ENCODE measurements at places on chromosomes 13 and 19.

- peak; percentile 47 for DNase-seq
Measured at GRCh38 chr19:49555600-49556411, 24.6 kb downstream of the NOSIP start.

- DNase-seq: no peak
Measured at GRCh38 chr13:72205773-72206172, 338.8 kb upstream of the DACH1 start.

DNA sequence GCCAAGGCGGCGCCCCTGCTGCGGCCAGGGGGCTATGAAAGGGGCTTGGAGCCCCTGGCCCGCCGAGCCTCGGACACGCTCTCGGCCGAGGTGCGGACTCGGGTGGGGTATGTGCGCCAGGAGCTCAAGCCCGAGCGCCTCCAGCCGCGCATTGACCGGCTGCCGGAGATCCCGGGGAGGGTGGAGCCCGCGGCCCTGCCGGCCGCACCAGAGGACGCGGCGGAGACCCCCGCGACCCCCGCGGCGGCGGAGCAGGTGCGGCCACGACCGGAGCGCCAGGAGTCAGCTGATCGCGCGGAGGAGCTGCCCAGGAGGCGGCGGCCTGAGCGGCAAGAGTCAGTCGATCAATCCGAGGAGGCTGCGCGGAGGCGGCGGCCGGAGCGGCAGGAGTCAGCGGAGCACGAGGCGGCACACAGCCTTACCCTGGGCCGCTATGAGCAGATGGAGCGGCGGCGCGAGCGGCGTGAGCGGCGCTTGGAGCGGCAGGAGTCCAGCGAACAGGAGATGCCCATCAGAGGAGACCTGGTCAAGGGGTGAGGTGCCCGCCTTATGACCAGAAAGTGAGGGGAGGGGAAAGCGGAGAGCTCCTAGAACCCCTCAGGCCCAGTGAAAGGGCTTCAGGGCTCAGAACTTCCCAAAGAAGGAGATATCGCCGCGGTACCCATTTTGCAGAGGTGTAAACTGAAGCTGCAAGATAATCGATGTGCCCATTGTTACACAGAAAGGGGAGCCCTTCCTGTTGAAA lies 8.8 kb upstream of the SHKBP1 start:
- DNase-seq: no peak

DNA sequence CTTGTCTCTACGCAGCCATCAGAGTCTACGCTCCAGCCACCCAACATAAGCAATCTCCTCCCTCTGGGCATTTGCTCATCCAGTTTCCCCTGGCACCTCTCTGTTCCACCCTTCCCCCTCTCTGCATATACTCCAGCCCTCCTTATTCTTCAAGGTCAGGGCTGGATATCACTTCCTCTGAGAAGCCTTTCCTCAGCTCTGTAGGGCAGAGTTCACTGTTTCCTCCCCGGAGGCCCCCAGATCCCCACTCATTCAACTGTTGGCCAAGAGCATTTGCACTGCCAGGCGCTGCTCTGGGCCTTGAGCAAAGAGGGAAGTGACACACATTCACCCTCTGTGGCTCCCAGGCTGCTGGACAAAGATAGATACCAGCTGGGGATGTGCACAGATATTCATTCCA lies 3.3 kb downstream of the FCGRT start:
- DNase-seq: no peak

- no peak for DNase-seq
Measured at GRCh38 chr19:19207637-19208572, 3.9 kb upstream of the NCAN start.

DNA sequence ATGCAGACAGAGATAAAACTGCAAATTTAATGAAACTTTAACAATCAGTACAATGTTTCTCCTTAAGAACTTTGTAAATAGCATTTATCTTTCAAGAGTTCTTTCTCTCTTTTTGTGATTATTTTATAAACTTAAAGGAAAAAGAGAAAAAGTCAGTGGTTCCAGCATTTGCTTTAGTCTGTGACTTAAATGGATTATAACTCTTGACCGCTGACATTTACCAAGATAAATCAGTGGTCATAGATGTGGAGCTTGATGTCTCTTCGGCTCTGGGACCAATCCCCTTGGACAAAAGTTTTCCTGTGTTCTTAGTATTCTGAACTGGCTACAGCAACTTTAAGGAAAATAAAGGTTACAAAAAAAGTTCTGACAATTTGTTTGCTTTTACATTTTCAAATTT lies 162.6 kb downstream of the TM9SF2 start:
- DNase-seq: no peak

DNA sequence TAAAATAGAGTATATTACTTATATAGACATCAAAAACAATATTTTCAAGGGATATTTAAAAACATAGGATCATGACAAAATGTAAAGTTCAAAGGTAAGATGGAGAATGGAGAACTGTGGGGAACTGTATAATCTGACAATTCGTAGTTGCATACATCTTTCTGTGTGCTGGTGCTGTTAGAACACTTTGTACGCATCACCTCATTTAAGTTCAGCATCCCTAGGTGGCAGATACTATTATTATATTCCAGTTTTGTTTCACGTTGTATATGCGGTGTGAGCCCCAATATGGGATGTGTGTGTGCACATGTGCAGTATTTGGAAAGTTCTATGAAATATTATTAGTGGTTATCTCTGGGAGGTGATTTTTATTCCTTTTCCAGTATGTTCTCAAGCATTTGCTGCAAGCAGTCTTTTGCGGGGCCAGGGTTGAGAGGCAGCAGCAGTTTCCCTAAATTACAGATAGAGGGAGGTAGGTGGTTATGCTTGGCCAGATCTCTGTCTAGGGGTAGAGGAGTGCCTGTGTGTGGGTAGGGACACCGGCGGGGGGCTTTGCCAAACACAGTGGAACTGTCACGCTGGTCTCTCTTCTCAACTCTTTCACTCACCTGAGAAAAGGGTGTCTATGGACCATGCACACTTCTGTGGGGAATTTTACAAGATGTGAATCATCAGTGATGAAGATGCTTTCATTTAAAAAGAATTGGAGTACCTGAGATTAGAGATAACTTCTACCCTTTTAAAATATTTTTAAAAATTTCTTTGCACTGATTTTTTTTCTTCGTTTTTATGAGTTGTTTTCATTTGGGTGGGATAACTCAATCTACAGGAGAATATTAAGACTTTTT lies 55.6 kb upstream of the ALOX5AP start:
- DNase-seq: no peak

- no peak for DNase-seq
Measured at GRCh38 chr19:41705393-41706174, 2.8 kb upstream of the CEACAM5 start.

DNA sequence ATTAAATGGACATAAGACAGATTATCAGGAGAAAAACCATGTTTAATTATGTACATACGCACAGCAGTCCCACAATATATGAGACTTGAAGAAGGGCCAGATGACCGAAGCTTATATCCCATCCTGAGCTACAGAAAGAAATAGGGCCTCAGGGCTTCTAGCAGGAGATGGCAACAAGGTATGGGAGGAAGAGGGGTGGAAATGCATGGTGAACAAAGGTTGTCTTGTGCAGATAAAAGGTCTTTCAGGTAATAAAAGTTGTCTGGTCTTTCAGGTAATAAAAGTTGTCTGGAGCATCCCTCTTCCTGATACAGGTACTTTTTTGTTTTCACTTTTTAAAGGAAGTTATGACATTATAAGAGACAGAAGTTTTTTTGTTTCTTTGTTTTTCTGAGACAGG lies 15.4 kb upstream of the GTF3A start:
- DNase-seq: no peak

- no peak for DNase-seq
Measured at GRCh38 chr13:23365652-23366051, 67.8 kb downstream of the SACS start.

- no peak for DNase-seq
Measured at GRCh38 chr19:49805822-49806619, 7.1 kb downstream of the FUZ start.

GRCh38 chr13:80962855-80963254 lies 621.9 kb upstream of the SPRY2 start:
- DNase-seq: no peak

DNA sequence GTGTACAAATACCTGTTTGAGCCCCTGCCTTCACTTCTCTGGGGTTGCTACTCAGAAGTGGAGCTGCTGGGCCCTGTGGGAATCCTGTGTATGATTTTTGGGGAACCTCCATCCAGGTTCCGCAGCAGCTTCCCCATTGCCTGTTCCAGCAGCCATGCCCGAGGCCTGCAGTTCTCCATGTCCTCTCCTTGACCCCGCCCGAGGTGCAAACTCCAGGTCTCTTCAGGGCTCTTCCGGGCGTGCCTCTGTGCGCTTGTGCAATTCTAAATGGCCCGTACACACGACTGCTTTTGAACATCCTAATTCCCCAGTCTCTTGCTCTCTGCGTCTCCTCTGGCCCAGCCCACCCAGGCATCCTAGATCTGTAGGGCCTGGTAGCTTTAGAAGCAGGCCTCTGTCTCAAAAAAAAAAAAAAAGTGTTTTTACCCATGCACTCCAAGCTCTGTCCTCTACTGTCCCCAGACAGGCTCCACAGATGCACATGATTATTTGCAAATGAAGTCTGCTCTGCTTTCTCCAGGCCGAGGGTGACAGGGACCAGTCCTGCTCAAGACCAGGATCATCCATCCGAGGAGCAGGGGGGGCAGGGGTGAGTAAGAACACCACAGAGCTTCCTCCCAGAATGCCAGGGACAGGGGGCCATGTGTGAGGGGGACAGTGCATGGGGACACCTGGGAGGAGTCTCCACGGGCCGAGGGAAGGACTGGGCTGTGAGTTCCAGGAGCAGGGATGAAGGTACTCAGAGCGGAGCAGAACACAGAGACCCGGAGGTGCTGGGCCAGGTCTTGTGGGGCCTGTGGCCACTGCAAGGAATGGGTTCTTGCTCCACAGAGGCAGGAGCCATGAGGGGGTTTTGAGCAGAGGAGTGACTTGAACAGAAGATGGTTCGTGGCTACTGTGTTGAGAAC lies 51.7 kb downstream of the SLC7A9 start:
- DNase-seq: no peak

DNA sequence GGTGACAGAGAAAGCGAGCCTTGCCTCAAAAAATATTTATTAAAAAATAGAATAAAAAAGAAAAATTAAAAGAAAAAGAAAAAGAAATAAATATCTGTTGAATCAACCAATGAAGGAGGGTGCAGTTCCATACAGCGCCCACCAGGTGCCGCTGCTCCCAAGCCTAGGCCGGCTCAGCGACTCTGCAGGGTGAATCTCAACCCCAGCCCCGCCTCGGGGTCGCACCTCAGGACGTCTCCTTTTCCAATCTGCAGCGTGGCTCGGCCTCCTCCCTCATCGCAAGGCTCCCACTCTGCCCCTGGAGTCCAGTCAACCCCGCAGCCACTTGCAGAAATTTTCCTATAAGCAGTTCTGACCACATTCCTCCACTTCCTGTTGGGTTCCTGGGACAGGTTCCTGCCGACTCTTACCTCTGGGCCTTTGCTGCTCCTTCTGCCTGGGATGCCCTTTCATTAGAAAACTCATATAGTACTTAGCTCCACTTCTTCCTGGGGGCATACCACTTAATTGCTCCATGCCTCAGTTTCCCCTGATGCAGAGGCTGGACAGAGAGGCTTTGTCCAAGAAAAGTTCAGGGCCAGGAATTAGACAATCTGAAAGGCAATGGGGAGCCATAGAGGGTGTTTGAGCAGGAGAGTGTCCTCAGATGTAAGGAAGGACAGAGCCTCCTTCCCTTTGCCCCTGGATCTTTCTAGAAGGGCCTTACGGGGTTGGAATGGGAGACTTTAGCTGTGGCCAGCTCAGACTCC lies 24.3 kb downstream of the NFILZ start:
- peak; percentile 58 for DNase-seq

GRCh38 chr13:40941581-40941980 lies 77.5 kb downstream of the ELF1 start:
- no peak for DNase-seq
